Activated effector memory CD4-positive, alpha-beta T cell treated with Interleukin-2 at 50 U/mL for 16 hours (primary cell): ENCODE measurements at places on chromosomes 2 and 18.
A peak's percentile ranks its signal among the peaks of the same experiment; 100 is the strongest.

GRCh38 chr2:55051026-55051866 is 995 bp upstream of the RTN4 start:
- peak; percentile 4 for DNase-seq

GRCh38 chr2:11753452-11753885 is 7.0 kb downstream of the LPIN1 start:
- DNase-seq, result no peak

DNA sequence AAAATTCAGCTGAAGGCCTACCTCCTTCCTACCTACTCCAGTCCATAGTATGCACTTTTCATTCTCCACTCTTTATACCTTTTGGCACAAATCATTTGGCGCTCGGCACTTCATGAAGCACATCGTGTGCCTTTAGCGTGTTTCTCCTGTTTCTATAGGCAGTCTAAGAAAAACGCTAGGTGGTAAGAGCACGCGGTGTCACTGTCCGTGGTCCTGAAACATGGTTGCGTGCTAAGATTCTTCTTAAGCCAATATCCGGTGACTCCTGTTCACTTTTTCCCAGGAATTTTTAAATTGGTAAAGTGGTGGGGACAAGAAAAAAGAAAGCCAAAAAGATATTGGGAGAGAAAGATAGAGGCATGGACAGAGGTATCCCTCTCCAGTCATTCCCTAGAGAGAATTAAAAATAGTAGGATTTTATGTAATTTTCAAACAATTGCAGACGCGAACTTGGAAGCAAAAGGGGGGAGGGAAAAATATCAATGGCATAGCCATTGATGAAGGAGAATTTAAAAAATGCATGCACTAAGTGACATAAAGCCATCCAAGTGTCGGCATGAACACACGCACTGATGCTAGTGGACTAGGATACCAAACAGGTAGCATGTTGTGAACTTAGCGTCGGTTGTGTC is 1.4 kb upstream of the CTNNA2 start:
- no peak for DNase-seq

- no peak for DNase-seq
Observed at GRCh38 chr2:195458936-195459335, 198.1 kb upstream of the SLC39A10 start.
